ENCODE measurements at places on chromosomes 5 and 9.

- DNase-seq: no peak
These were observed 254.0 kb upstream of the GAS1 start for GRCh38 chr9:87201351-87201751.

GRCh38 chr9:82993856-82994605 lies 68.9 kb downstream of the RASEF start:
- DNase-seq: no peak

DNA sequence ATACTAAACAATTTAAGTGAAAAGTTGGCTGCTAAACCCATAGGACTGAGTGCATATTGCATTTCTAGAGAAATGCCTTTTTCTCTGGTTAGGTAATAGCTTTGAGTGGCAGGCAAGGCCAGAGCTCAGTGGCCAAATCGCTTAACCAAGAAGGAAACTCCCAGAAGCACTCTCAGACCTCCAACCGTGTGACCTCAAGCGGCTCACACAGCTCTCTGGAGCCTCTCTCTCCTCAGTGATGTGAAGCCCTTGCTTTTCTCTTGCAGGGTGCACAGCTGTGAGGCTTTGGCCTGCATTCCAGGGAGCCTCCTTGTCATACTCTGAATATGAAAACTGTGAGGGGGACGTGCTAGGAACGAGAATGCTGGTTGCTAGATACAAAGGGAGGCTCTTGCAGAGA lies 106.7 kb downstream of the INSYN2B start:
- DNase-seq: no peak

GRCh38 chr5:173733831-173734501 lies 117.5 kb upstream of the BOD1 start:
- DNase-seq: no peak

GRCh38 chr5:172754596-172755356 lies 16.2 kb downstream of the DUSP1 start:
- DNase-seq: no peak

- DNase-seq: no peak
These were observed 10.0 kb upstream of the PLK2 start for GRCh38 chr5:58469896-58470295.

GRCh38 chr5:96254980-96255691 lies 177.9 kb downstream of the PCSK1 start:
- no peak for DNase-seq

- peak; percentile 54 for DNase-seq
These were observed 36.1 kb downstream of the CAAP1 start for GRCh38 chr9:26856413-26857032.

DNA sequence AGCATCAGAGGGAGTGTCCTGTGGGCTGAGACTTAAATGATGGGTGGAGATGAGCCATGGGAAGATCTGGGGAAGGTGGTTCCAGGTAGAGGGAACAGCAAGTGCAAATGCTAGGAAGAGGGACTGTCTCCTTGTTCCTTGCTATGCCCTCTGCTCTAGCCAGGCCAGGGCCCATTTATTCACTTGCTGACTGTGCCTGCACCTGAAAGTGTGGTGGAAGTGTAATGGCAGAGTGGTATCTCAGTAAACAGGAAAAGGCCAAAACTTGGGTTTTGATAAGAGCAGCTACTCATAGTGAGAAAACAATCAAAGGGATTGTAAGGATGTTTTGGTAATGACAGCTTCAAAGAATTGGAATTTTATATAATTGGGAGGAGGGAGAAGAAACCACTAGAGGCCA lies 32.4 kb downstream of the TLE4 start:
- no peak for DNase-seq
